ENCODE measurements at places on chromosomes 4 and X.

DNA sequence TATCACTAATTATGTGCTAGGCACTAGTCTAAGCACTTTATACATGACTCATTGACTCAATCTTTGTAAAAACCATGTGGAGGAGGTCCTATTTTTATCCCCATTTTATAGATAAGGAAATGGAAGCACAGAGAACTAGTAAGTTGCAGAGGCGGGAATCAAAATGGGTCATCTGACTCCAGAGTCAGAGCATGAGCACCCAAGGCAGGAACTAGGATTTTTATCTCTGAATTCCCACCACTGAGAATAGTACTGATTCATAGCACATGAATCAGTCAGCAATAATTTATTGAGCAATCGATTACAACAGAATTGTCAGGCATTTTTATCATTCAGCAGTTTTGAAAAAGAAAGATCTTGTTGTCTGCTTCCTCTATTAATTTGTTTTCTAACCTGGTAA lies 19.3 kb downstream of the SCARB2 start:
- no peak for DNase-seq

GRCh38 chrX:129798888-129799287 lies 19.1 kb downstream of the SASH3 start:
- no peak for DNase-seq

DNA sequence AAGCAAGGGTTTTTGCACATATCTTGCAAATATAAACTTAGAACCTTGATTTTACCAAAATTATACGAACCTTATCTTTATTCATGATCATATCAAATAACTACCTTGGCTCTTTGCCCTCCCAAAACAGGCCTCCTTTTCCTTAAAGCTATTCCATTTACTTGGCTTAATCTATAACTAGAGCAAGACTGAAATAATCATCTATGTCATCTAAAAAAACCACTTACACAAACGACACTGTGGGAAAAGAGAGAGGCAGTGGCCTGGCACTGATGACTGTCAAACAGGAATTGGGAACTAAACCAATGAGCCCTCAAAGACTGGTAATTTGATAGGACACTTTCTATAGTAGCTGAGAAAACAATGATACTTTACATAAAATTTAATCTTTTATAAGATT lies 11.7 kb upstream of the PTPN13 start:
- DNase-seq: no peak

- DNase-seq: no peak
Observed at GRCh38 chr4:120760047-120760446, 162.5 kb downstream of the PRDM5 start.

GRCh38 chrX:37641859-37642258 lies 43.7 kb upstream of the XK start:
- DNase-seq: no peak

GRCh38 chrX:37722595-37722994 lies 37.0 kb downstream of the XK start:
- DNase-seq: no peak

DNA sequence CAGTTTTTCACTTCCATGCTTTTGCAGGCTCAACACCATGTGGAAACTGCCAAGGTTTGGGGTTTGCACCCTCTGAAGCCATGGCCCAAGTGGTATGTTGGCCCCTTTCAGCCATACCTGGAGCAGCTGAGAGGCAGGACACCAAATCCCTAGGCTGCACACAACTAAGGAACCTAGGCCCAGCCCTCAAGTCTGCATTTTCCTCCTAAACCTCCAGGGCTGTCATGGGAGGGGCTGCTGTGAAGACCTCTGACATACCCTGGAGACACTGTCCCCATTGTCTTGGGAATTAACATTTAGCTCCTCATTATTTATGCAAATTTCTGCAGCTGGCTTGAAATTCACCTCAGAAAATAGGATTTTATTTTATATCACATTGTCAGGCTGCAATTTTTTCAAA lies 856.1 kb downstream of the TECRL start:
- DNase-seq: no peak

GRCh38 chr4:109005523-109005922 lies 242.7 kb upstream of the ETNPPL start:
- DNase-seq: no peak

GRCh38 chr4:28947374-28947773 lies 1772.8 kb upstream of the PCDH7 start:
- DNase-seq: no peak

DNA sequence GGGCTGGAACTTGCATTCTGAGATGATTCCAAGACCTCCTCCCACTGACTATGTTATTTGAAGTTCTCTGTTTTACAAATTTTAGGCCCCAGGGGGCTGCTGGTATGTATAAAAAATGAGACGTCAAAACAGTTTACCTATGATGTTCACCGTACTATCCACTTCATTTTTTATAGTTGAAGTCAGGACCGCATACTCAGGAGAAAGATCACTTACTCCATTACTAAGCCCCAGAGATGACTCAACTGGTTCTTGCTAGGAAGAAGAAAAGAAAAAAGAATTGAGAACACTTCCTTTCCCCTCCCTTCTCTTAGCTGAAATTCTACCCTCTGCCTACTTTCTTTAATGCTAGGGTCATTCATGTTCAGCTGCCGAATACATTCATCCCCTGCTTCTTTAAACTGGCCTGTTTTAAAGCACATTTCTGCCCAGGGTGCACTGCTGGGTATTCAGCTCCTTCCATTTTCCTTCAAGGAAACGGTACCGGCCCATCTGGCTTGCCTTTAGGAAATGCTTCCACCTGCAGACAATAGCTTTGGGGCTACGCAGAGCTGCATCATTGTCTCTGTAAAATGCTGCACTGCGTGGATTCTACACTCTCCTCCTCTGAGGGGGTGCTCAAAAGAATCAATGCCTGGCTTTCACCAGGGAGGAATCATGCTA lies 66.2 kb downstream of the IRF2 start:
- no peak for DNase-seq

DNA sequence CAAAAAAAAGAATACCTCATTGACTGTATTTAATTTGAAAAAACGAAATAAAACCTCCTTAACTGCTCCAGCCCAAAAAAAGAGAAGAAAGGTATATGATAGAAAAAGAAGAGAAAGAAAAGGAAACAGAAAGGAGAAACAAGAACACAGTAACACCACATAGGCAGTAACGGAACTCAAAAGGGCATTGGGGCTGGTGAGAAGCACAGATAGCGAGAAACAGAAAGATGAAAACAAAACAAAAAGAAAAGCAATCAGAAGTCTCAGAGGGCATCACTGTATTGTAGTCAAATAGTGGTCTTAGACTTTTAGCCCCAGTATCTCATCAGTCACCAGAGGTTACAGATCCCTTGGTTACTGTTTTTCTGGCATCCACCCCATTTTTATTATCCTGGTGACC lies 88.6 kb downstream of the NFKB1 start:
- DNase-seq: no peak

- DNase-seq: no peak
Observed at GRCh38 chrX:129359269-129359668, 164.0 kb downstream of the SMARCA1 start.

DNA sequence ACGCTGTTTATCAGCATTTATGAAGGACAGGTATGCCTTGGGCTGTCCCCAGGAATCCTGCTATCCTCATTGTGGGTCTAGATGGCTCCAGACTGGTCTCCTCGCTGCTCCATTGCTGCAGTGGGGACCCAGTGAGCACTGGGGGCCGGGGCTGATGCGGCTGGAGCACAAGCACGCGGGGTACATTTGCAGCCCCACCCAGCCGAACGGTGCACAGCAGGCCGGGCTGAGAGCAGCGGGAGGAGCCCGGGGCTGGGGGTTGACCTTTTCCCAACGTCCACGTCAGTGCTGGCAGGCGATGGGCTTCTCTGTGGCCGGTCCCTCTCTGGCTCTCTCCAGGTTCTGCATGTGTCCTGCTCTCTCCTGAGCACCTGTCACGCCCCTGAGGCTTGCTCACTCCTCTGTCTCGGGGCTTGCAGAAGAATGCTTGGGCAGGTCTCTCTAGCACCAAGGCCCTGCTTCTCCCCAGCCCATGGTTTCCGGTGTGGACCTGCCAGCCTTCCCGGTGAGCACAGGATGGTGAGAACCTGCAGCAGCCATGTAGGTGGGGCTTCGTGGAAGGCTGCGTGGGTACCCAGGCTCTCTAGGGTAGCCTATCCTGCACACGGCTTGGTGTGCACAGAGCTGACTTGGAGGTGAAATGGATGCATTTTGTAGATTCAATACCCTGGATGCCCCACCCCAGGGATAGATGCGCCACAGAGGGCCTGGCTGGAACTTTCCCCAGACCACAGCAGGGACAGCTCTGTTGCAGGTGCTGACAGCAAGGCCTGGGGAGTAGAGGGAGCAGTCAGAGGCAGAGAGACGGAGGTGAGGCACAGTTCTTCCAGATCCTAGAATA lies 89.1 kb upstream of the ADRA2C start:
- no peak for DNase-seq

GRCh38 chr4:113461281-113461680 lies 300.3 kb downstream of the CAMK2D start:
- DNase-seq: no peak

DNA sequence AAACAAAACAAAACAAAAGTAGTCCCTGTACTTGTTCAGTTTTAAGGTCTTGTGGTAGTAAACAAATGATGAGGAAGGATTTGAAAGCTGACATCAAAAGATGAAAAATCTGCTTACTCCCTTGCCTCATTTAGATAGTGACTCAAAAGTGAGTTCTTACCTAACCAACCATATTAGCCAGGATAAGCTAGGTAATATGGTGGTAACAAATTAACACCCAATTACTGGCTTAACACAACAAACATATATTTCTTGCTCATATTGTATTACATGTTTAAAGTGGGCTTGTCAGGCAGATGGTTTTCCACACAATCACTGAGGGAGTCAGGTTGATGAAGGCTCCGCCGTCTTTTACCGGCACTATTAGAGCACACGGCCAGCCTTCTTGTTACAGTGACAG lies 189.7 kb downstream of the PPARGC1A start:
- no peak for DNase-seq

- no peak for DNase-seq
Observed at GRCh38 chrX:137032841-137033773, 688 bp downstream of the GPR101 start.

GRCh38 chr4:121690001-121690400 lies 6.8 kb downstream of the ANXA5 start:
- no peak for DNase-seq

GRCh38 chr4:152050106-152050505 lies 289.3 kb upstream of the GATB start:
- DNase-seq: no peak

DNA sequence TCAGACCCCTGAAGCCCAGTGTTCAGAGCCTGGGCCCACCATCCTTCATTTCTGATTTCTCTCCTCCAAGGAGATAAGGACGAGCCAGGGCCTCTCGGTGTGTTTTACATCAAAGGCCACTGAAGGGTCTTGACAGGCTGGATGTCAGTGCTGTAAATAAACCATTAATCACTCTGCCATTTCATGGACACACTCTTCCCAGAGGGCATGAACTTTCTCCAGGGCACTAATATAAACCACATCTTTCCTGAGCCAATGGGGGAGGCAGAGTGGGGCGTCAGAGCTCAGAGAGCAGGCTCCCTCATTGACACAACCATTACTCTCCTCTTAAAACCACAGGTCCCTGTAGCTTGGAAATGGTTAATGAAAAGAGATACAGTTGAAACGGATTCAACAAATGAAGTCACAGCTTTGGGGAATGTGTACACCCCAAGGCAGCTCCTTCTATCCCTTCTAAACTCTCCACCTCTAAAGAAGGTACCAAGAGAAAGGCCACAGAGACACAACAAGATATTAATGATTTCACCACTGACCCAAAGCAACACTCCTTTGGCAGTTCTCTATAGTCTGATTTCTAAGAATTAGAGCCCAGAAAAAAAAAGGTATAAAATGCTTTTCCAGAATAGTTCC lies 200.6 kb downstream of the CHIC2 start:
- DNase-seq: no peak

- DNase-seq: no peak
Observed at GRCh38 chr4:146076081-146076480, 99.4 kb upstream of the LSM6 start.

DNA sequence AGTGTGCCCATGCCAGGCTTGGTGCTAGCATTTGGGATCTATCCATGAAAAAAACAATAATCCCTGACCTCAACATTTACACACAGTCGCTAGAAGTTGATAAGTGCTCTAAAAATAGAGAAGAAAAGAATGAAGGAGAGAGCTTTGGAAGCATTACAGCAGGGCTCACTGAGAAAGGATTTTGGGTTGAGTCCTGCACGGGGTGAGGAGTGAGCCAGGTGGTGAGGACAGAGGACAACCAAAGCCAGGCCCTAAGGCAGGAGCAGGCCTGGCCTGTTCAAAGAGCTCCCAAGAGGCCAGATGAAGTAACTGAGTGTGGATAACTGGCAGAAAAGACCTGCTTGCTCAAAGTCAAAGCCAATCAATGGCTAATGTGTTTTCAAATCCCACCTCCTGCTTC lies 20.7 kb upstream of the PROM1 start:
- DNase-seq: no peak

DNA sequence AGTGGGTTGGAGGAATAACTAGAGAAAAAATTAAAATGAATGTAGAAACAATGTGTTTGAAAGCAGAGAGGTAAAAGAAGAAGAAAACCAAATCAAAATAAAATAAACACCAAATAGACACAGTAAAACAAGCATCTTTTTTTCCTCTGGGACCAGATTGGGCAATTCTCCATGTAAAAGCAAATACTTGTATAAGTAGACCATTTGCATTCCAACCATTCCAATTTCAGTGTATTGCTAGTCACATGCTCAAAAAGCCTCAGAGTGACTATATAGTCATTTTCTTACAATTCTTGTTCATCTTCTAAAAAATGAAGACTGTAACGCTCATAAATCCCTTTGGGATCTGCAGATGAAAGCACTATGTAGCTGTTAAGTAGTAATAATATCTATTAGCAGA lies 969.5 kb downstream of the PCDH18 start:
- DNase-seq: no peak

DNA sequence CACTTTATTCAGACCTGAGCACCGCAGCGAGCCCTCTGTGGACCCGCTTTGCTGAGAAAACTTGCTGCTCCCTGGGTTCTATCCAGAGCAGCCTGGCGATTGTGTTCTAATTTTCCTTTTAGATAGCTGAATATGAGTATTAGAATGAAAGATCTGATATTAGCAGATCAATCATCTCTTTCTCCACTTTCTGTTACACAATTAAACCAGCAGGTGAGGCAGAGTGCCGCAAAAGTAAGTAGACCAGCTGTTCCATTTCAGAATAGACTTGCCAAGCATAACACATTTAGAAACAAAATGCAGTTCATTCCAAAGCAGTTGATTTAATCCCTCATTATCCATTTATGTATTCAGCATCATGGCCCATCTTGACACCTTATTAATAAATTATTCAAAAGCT lies 58.6 kb downstream of the PALLD start:
- no peak for DNase-seq

GRCh38 chrX:101417190-101417589 lies 9.2 kb downstream of the HNRNPH2 start:
- DNase-seq: no peak

- DNase-seq: no peak
Observed at GRCh38 chr4:105780176-105780575, 71.6 kb downstream of the GSTCD start.

DNA sequence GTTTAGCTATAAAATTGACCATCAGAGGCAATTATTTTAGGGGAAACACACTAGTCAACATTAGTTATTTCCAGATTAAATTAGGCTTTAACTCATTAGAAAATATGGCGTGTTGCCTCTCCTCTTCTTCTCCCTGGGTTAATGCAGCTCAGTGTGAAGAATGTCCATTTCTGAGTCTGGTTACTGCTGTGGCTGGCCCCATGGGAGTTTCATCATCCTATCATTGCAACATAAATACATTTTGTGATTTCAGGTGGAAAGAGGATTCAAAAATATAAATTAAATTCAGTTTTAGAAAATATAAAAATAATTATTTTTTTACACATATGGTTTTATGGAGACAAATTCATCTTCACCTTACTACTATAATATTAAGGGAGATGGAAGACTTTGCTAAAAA lies 288.5 kb upstream of the ARSJ start:
- no peak for DNase-seq
